AG09319 (cell line): ENCODE measurements at places on chromosomes 2 and 18.

DNA sequence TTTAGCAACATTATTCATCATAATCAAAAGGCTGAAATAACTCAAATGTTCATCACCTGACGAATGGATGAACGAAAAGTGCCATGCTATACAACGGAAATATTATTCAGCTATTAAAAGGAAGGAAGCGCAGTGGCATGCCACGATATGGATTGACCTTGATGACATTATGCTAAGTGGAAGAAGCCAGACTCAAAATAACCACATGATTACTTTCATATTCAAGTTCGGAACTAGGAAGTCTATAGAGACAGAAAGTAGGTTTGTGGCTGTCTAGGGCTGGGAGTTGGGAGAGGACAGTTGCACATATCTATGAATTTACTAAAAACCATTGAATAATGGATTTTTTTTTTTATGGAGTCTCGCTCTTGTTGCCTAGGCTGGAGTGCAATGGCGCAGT, 13.4 kb upstream of the PDIA6 start:
- DNase-seq = no peak

GRCh38 chr2:26584656-26585055, 56.5 kb downstream of the CIB4 start:
- no peak for DNase-seq

DNA sequence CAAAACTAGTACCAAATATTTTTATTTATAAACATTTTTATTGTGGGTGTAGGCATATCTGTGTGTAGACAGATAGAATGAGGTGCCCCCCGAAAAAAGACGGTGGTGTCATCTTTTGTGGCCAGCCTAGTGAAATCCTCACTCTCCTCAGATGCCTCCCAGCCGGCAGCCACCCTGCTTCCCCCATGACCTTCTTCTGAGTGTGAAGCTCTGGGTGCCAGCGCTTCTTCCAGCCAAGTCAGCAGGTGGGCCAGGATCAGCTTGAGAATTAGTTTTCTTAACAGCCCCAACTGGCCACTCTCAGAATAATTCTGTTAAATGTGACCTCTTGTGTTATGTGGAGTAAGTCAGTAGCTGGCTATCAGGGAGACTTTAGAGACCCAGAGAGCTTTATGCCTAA, 229.6 kb upstream of the FOSL2 start:
- DNase-seq = no peak

GRCh38 chr18:39946623-39947061, 2008.4 kb upstream of the PIK3C3 start:
- DNase-seq = no peak

DNA sequence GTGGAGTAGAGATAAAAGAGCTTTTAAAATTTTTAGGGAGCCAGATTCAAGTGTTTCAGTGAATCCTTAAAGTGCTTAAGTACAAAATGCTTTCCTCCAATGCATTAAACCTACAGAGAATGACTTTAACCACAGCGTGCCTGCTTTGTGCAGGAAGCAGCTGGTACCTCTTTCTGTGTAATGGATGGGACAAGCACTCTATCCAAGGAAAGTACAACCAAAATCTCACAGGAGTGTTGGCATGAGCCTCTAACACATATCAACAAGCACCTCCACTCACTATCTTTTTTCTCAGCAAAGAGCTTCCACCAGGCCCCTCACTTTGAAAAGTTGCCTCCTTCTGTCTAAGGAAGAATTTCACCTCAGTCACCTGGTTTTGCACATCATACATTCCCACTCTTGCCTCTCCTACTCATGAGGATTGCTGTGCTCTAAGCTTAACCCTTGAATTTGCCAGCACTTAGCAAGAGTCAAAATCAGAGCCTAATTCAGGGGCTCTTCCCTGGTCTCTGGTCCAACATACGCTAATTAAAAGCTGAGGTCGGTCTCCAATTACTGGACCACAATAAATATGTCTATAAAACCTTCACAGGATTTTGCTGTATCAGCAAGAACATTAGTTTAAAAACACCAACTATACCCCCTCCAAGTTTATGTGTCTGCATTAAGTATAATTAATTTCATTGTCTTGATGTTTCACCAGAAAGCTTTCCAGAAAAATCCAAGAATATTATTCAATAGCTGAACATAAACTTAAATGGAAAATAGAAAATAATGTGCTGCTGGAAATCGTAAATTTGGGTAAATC, 68.9 kb downstream of the ZNF521 start:
- no peak for DNase-seq

DNA sequence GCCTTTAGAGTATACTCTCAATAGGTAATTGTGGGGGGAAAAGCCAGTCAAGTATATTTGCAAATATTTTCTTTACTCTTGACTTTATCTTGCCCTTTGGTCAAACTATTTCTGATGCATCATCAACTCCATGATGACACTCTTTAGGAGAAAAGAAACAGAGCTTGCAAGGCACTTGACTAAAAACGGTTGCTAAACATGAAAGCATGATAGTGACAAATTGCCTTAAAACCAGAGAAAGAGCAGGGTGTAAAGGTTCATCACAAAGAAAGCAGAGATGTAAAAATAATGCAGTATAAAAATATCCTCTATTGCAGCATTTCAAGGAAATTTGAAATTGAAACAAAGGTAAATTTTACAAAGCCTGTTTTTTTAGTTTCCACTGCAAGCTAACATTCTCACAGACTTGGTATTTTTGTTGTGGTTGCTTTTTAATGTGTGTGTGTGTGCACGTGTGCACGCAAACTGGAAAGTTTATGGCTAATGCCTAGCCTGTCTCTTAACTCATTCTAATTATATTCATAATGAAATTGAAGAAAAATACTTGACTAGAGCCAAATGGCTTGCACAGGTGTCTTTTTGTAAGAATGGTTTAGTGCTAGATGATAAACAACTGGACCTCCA, 503.6 kb downstream of the ARHGAP15 start:
- DNase-seq = no peak

GRCh38 chr18:75319905-75320304, 107.6 kb downstream of the SMIM21 start:
- no peak for DNase-seq

DNA sequence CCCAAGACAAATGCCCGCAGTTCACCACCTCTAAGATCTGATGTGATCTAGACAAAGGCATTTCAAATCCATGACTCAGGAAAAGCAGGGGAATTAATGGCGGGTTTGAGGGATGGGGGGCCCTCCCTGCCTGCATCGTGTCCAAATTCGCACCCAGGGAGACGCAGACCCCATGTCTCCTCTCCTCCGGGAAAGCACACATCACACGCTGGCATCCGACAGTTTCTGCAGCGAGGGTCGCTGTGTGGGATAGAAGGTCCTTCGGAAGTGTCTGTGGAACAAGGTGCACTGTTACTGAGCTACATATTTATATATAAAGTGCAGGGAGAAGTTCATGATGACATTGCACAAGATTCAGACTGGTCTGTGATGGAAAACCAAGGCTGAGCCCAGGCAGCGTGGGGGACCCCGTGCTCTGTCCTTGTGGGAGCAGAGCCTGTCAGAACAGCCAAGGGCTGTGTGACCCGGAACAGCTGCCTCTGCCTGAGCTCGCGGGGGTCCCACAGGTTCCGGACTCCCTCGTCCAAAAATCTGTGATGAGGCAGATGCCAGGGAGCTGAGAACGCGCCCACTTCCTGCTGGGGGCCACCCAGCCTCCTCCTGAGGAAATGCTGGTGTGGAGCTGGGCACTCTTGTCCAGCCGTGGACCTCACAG, 82.3 kb upstream of the CTDP1 start:
- DNase-seq = no peak

GRCh38 chr18:5309888-5310470, 14.5 kb upstream of the ZBTB14 start:
- DNase-seq = no peak

- no peak for DNase-seq
These were observed 158.8 kb upstream of the ZEB2 start for GRCh38 chr2:144678736-144679135.
